Esophagus muscularis mucosa (tissue), 4 donors: ENCODE measurements at places on chromosomes 11 and 22. TPM values are rescaled to one million over a fixed set of nuclear protein-coding genes. Genes with fewer than 3 reads are reported as not detected.

The ADAMTS8 gene
- 23.5 TPM for total RNA-seq

The VPS11 gene
- 40.2 TPM for total RNA-seq

The LRRC74B gene
- not detected for total RNA-seq

The CASP12 gene
- 1.2 TPM for total RNA-seq
